Spleen (tissue), 13 donors: ENCODE measurements at places on chromosomes 4 and X. TPM values are rescaled to one million over a fixed set of nuclear protein-coding genes. Genes with fewer than 3 reads are reported as not detected.

The IL21 gene
- not detected for total RNA-seq

The MAGT1 gene
- 45.6 TPM for total RNA-seq

The POU4F2 gene
- total RNA-seq = not detected

The TMEM31 gene
- not detected for total RNA-seq

The GATA1 gene
- 5.5 TPM for total RNA-seq

The HDX gene
- total RNA-seq = 3.2 TPM

The ANKRD37 gene
- 8.0 TPM for total RNA-seq

The SPP1 gene
- total RNA-seq = 0.77 TPM

The SASH3 gene
- 155 TPM for total RNA-seq

The HMGN5 gene
- 6.2 TPM for total RNA-seq
